ENCODE measurements at places on chromosomes 1 and 21.

- no peak for DNase-seq
Measured at GRCh38 chr1:51684776-51685175, 67.9 kb downstream of the OSBPL9 start.

GRCh38 chr1:160579216-160579701 lies at the start of gene CD84:
TSS of gene CD84 (minus strand) at chr1:160579496. CDS start at chr1:160579437, 59 bp downstream.
- no peak for DNase-seq

- no peak for DNase-seq
Measured at GRCh38 chr1:16300436-16300835, 51.8 kb downstream of the FBXO42 start.

DNA sequence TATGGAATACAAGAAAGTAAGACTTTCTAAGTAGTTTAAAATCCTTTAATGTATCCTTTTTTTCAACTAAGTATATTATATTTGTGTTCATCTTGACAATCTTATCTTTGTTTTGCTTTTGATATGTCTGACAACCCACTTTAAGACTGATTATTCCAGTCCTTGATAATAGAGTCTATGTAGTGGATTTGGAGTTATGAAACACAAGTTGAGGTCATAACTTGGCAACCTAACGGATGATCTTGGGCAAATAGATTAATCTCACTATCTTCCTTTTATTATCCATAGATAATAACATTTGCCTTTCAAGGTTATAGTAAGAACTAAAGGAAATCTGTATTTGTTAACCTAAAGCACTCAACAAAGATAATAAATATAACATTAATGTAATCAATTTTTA lies 4.8 kb upstream of the GBP2 start:
- no peak for DNase-seq

GRCh38 chr1:206949208-206949607 lies 2.9 kb upstream of the PIGR start:
- no peak for DNase-seq

- no peak for DNase-seq
Measured at GRCh38 chr21:37936010-37936785, 19.9 kb upstream of the KCNJ6 start.

DNA sequence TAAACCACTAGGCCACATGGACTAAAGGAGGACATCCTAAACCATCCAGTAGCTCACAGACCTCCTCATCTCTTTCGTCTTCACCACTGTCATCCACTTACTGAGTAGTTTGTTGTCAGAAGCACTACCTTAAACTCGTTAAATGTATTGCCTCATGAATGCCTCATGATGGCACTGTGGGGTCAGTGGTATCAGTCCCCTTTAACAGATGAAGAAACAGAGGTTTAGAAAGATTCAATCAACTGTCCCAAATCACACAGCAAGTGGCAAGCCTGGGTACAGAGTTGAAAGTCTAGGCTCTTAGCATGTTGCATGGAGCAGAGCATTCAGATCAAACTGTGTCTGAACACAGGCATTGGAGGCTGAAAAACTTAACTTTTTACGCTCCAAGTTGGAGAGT lies 183.6 kb upstream of the KIAA0040 start:
- no peak for DNase-seq

DNA sequence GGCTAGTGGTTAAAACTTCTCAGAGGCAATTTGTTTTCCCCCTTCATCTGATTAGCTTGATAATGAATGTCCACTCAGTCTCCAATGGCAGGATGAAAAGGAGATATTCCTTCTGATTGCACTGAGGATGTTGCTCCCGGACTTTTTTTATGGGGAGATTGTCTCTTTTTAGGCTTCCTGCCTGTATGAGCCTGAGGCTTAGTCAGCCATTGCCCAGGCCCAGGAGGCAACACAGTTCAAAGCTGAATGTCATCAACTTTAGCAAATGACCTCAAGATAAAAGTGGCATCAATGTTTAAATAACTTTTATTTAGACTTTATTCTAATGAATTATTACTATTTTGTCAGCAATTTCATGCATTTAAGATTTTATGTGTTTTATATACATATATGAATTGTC lies 162.9 kb upstream of the PTBP2 start:
- DNase-seq: no peak

DNA sequence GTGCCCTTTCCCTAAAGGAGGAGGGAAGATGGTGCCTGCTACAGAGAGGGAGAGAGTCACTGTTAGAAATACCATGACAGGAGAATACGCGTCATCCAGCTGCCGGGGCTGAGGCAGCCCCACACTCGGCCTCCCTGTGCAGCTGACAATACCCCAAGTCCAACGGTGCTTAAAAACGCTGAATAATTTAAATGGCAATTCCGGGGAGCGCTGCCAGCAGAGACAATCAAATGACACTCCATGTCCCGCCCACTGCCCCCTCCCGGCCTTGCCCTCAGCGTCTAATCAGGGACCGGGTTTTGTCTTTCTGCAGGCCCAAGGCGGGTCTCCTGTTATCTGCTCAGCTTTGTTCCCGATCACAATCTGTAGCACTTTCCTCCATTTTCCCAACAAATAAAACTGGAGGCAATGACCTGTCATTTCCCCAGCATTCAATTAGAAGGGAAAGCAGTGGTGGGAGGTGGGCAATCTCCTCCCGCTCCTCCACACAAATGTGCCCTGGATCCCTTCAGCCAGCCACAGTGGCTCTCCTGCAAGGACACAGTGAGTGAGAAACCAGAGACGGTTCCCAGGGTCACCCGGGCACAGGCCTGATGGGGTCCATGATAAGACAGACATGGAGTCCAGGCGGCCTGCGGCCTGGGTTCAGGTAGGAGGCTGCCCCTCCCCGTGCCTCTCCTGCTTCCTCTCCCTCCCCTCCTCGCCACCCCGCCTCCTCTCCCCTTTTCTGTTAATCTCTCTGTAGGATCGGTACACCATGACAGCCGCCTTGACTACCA lies 42.7 kb upstream of the AJAP1 start:
- DNase-seq: no peak

GRCh38 chr1:185694081-185694480 lies 40.1 kb upstream of the HMCN1 start:
- no peak for DNase-seq

GRCh38 chr21:16194095-16194787 lies 464.5 kb downstream of the USP25 start:
- no peak for DNase-seq

- DNase-seq: no peak
Measured at GRCh38 chr1:58104960-58105359, 441.6 kb downstream of the OMA1 start.

GRCh38 chr1:159860456-159860855 lies 2.0 kb downstream of the VSIG8 start:
- DNase-seq: no peak

DNA sequence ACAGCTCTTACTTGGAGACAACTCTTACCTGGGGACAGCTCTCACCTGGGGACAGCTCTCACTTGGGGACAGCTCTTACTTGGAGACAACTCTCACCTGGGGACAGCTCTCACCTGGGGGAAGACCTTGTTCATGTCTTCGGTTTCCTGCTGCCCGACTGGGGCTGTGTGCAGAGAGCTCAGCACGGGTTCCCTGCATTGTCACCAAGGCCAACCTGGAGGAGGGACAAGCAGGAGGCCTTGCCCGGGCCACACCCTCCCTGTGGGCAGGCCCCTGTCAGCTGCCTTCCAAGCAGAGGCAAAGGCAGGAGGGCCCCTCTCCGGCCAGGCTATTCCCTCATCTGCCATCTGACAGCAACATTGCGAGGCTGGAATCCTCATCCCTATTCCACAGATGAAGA lies at the start of gene LDLRAD1:
Gene LDLRAD1 (minus strand): TSS at position 208 of the 400 bp plus-strand sequence. CDS start 74 bp downstream, at position 134.
- no peak for DNase-seq

GRCh38 chr1:243748706-243749283 lies 101.2 kb downstream of the AKT3 start:
- no peak for DNase-seq
